ENCODE measurements at places on chromosomes 12 and 14.

DNA sequence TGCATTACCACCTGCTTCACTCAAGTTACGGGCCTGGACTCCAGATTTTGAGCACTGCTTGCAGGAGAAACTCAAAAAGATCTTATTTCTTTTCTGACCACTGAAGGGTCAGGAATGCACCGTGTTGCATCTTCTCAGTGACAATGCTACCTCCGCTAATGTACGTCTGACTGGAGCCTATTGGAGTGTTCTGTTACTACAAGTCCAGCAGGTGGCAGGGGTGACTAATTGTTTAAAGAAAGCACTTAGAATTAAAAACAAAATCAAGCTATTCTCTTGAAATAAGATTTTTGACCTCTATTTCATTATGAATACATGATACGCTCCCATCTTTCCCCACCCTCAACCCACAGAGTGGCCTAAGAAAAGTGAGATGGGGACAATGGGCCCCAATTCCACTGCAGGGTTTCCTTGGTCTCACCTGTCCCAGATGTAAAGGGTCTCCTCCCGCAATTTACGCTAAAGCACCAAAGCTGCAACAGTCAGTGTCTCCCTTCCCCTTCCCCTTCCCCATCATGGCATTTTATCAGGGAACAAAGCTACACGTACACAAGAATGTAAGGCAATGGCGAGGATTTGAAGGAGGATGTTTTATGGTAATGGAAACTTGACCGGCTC lies 2.2 kb downstream of the TBPL2 start:
- DNase-seq = no peak

GRCh38 chr12:31715283-31715825 lies 13.5 kb downstream of the AMN1 start:
- DNase-seq = no peak

GRCh38 chr14:88681755-88682494 lies 110.8 kb downstream of the EML5 start:
- DNase-seq = no peak

- DNase-seq = no peak
Measured at GRCh38 chr14:55317542-55318306, 46.5 kb downstream of the FBXO34 start.

GRCh38 chr12:100877776-100878175 lies 83.2 kb downstream of the ANO4 start:
- no peak for DNase-seq

GRCh38 chr12:125330645-125331341 lies 265.6 kb downstream of the AACS start:
- DNase-seq = peak; percentile 67

DNA sequence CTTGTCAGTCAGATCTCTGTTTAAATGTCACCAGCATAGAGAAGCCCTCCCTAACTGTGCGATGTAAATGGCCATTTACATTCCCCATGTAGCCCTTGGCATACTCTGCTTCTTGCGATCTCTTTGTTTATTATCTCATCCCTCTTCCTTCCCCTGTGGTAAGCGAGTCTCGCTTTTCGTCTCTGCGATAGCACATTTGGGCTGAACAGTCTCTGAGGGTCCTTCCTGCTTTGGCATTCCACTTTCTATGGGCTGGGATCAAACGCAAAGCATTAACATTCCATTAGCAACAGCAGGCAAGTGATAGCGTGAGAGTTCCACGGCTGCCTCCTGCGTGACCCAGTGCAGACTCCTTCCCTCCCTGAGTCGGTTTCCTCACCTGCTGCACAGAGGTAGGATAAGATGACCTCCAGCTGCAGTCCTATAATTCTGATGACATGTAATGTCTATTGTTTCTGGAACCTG lies 61.4 kb upstream of the TUNAR start:
- DNase-seq = no peak

DNA sequence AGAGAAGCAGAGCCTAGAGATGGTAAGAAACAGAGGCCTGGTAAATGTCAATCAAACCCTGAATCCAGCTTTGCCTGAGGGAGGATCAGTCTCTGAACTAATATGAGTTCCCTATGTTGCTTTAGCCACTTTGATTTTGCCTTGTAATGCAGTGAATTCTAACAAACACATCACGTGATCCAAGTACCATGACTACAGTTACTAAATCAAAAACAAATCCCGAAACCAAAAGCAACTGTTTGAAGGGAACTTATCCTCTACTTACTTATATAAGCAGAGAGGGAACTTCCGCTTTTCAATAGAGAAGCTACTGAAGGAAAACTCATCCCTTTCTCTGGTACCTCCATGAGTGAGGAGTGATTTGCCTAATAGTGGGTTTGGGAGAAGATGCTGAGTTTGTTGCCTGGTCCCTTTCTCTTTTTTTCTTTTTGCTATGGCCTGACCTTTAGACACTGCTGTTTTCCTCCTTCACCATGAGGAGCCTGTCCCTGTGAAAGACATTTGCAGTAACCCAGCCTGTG lies 7.7 kb upstream of the PPTC7 start:
- DNase-seq = no peak

GRCh38 chr12:53174881-53175491 lies 5.5 kb upstream of the ZNF740 start:
- DNase-seq = peak; percentile 67

DNA sequence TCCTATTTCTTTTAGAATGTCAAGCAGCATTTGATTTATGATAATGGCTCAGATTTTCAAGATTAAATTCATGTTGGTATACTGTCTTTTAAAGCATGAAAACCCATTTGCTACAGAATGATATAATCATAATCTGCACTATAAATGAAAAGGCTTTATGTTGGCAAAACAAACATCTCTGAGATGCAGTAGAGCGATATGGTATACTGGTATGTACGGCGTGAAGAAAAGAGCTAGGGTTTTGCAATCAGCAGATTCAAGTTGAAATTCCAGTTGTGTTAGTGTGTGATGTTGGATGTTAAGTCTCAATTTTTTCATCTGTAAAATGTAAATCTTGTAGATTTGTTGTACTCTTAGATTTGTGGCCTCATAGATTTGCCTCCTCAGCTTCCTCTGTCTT lies 53.2 kb upstream of the DYRK2 start:
- no peak for DNase-seq

- no peak for DNase-seq
Measured at GRCh38 chr14:50656776-50657175, 11.3 kb downstream of the SAV1 start.

GRCh38 chr12:56581418-56582145 lies 48.5 kb downstream of the BAZ2A start:
- no peak for DNase-seq

- DNase-seq = no peak
Measured at GRCh38 chr14:75271514-75271913, 7.1 kb upstream of the FOS start.

DNA sequence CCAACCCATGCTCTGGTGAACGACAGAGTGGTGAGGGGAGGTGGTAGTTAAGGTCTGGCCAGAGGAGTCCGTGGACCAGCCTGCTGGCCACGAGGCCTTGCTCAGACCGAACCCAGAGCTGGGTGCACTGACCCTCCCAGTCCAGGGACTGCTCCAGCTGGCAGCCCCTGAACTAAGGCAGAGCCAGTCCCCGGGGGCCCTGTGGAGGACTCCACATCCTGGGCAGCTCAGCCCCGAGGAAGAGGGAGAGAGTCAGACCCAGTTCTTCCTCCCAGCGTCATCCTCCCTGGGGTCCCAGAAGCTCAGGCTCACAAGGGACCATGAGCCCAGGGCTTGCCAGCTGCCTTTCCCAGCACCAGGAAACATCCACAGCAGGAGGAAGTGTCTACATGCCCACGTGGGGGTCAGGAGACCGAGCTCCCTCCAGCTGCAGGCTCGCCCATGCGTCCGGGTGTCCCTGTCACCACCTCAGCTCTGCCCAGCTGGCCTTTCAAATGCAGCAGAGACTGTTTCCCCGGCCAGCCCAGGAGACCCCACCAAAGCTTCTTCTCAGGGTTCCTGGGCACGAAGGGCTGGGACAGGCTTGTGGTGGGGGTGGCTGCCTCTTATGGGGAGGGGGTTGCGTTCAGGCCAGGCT lies 194.4 kb downstream of the KIF26A start:
- DNase-seq = peak; percentile 49

DNA sequence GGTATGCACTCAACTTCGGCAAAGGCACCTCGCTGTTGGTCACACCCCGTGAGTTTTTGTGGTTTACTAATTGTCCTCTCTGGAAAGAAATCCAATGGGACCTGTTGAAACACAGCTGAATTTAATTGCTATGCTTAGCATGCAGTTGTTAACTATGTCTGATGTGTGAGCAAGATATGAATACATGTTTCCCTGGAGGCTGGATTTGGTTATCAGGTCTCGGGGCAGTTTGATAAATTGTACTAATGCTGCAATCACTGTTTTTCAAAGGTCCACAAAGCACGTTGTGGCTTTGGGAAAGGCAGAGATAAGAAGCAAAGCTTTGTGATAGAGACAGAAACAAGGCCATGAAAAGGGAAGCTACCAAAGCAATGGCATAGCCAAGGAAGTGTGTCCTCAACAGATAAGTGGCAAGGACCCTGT lies 91.3 kb downstream of the DAD1 start:
- no peak for DNase-seq

GRCh38 chr14:38199076-38199475 lies 8.6 kb upstream of the SSTR1 start:
- DNase-seq = no peak

DNA sequence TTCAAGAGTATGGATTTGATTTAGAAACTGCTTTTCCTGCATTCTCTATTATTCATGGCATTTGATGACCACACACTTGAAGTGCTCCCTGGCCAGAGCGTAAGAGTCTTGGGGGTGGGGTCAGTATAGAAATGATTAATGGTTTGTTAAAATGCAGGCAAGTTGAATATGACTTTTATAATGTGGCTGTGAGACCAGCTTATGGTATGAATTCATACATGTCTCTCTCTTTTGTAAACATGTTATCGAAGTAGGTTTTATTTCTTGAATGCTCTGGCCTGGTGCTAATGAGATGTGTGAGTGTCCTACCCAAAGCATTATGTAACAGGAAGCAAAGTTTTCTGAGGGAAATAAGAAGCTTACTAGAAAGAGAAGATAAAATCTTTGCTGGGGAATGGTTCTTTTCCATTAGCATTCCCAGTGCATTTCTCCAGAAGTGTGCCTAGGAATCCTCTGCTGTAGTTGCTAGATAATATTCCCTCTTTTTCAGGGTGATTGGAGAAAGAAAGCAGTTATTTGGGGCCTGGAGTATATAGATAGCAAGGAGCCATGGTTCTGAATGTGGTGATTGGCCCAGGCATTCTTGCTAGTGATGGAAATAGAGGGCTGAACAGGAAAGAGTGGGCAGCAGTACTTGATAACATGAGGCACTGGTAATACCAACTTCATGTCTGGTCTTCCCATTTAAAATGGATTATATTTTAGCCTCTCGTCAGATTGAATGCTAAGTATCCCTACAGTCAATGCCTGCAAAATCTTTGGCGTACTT lies 289.7 kb downstream of the RAD51B start:
- DNase-seq = no peak

GRCh38 chr12:57741413-57741789 lies 2.9 kb upstream of the AGAP2 start:
- no peak for DNase-seq

- no peak for DNase-seq
Measured at GRCh38 chr12:123089631-123090353, 61.1 kb downstream of the PITPNM2 start.

DNA sequence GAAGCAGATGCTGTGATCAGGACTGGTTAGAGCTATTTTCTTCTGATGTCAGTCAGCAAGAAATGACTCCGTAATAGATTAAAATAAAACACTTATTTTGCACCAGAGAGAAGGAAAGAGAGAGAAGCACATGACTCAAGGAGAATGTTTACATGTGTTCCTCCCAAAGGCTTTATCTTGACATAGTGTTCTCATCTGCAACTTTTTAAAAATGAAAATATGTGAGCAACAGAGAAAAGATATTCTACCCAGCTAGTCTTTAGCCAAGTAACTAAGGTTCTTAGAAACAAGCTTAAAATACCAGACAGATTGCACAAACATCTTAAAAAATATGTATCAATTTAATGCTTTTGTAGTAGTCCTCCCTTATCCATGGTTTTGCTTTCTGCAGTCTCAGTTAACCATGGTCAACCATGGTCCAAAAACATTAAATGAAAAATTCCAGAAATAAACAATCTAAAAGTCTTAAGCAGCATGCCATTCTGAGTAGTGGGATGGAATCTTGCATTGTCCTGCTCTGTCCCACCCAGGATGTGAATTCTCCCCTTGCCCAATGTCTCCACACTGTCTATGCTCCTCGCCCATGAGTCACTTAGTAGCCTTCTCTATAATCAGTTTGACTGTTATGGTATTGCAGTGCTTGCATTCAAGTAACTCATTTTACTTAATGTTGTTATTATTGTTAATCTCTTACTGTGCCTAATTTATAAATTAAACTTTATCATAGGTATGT lies 9.9 kb downstream of the SERPINA10 start:
- no peak for DNase-seq

GRCh38 chr12:11727133-11727664 lies 77.7 kb downstream of the ETV6 start:
- DNase-seq = no peak

DNA sequence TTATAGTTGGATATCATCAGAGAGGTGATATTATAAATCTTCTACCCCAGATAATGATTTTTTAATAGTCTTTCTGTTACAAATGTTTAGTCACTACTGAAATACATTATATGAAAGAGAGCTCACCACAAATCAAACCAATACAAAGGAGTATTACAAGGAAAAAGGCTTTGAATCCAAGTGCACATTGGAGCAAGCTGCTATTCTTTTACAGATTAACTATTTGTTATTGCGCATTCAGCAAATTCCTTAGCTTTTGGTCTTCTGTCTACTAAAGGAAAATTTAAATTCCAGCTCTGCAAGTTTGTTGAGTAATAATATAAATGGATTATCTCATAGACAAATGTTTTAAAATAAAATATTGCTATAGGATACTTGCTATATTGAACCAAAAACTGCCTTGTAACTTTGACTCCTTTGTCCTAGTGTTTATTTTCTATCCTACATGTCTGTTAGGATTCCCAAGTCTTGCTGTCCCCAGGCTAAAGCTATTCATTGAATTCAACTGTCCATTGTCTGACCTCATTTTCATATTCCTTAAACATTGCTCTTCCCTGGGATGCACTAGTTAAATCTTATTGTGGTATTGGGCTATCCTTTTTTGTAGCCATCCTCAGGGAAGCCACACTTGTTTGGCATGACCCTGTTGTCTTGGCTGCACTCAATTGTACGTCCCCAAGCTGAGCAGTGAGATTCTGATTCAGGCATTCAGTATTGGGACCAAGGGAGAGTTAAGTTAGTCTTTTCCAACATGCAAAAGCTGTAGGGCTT lies 41.5 kb downstream of the PDE3A start:
- no peak for DNase-seq

GRCh38 chr12:120984351-120984898 lies 6.1 kb downstream of the HNF1A start:
- DNase-seq = no peak

- no peak for DNase-seq
Measured at GRCh38 chr14:105474483-105475268, at the start of gene CRIP2. CRIP2 (plus strand) TSS chr14:105474821; CDS start chr14:105474863, 42 bp downstream.

- DNase-seq = no peak
Measured at GRCh38 chr14:102949801-102950451, 27.5 kb downstream of the AMN start.

GRCh38 chr12:66919466-66919865 lies 240.6 kb upstream of the GRIP1 start:
- DNase-seq = no peak

GRCh38 chr12:24996102-24996797 lies 47.3 kb upstream of the BCAT1 start:
- DNase-seq = no peak

Data from coronary artery (tissue), 2 donors.